ENCODE measurements at places on chromosomes 7 and 10.

GRCh38 chr10:71737834-71738197, 18.2 kb upstream of the C10orf105 start:
- no peak for DNase-seq

- DNase-seq: no peak
These were observed 138.1 kb downstream of the ADAM22 start for GRCh38 chr7:88071994-88072714.

DNA sequence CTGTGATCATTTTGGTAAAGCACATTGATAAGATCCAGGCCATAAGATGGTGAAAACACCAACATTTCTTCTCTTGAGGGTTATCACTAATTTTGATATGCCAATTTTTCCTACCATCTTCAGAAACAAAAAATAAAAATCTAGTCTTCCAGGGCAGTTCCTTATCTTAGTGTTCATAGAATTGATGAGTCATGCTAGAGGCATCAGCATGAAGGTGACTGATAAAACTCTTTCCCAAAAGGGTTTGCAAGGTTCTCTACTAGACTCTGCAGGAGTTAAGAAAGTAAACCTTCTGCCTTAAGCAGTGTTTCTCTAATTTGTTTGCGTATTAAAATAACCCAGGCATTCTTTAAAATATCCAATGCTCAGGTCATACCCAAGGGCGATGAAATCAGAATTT, 483.1 kb upstream of the CNTNAP2 start:
- no peak for DNase-seq

GRCh38 chr7:132800522-132800921, 224.3 kb upstream of the PLXNA4 start:
- no peak for DNase-seq

- peak; percentile 22 for DNase-seq
These were observed 21.2 kb downstream of the ZMIZ2 start for GRCh38 chr7:44769776-44770294.

DNA sequence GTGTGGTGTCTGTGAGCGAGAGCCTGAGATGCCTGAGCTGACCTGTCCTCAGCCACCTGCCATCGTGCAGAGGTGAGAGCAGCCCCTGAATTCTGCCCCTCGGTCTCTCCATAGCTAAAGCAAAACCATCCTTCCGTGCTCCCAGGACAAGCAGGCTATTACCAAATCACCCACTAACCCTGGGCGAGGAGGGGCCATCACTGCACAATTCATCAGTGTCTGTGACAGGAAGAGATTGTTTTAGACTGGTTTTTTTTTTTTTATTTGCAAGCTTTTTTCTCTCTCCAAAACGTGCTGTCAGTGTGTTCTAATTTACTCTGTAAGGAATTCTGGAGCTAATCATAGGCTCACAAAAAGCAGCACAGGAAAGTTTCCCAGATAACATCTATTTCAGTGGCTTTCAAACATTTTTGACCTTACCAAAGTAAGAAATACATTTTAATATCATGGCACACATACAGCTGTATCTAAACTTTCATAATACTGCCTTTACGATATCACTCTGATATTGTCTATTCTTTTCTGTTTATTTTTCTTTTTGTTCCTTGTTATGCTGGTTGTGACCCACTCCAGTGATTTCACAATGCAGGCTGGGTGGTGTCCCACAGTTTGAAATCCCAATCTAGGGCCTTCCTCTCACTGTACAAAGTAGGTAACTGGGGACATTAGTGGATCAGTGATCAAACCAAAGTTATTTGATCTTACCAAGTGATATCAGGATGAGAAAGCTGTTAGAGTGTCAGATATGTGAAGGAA, 62.8 kb downstream of the EGFR start:
- no peak for DNase-seq

DNA sequence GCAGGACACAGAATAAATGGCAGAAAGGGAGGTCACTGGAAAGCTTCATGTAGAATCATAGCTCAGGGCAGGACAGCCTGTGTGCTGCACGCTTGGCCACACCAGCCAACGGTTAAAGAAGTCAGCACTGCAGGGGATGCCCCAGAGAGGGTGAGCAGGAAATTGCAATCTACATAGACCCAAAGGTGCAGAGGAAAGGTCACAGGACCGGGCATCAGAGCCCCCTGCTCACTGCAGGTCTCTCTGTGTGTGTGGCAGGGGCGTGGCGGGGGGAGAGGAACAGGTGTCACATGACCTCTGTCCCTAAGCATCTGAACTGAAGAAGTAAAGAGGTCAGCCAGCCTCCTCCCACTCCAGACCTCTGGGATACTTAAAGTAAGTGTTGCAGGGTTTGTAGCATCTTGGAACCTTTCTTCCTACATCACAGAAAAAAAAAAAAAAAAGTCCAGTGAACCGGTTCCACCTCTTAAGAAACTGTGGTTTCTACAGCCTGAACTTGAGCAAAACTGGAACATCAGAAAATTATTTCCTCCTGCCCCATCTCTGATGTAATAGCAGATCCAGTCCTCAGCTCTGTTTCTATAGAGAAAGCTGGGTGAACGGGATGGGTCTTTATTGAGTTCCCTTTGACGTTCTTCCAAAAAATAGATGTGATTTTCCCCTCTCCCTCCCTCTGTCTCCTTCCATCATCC, 64.3 kb downstream of the RGS10 start:
- peak; percentile 34 for DNase-seq

DNA sequence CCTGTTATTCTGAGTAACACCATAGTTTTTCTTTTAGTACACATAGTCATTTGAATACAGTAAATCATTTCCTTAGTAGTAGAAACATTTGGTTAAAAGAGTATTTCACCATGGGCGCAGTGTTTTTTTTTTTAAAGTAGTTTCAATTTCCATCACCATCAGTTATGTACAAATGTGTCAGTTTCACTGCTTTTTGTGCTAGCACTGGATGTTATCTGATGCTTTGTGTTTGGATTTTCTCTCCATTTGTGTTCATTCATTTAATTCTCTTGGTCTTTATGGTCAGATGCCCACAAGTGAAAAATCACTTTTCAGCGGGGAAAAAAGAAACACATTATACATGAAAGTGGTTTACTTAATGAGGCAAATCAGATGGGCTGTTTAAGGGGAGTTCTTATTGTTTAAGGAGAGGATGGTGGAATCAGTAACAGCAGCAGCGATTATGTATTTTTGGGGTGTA, 16.0 kb upstream of the HK1 start:
- no peak for DNase-seq

DNA sequence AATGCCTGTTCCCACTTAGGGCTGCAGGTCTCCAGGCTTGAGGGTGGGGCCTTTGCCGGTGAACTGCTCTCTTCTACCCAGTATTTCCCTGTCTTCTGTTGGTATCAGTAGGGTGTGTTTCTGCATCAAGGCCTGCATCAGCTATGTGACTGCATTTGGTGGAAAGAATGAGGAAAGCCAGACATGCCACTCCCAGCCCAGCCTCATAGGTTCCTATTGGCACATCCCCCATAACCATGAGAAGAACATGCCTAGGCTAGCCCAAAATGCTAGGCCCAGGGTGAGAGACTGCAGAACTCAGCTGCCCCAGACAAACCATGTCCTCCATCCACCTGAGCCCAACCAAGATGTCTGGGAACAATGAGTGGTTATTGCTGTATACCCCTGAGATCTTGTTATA, 380.3 kb upstream of the ADARB2 start:
- DNase-seq: no peak

DNA sequence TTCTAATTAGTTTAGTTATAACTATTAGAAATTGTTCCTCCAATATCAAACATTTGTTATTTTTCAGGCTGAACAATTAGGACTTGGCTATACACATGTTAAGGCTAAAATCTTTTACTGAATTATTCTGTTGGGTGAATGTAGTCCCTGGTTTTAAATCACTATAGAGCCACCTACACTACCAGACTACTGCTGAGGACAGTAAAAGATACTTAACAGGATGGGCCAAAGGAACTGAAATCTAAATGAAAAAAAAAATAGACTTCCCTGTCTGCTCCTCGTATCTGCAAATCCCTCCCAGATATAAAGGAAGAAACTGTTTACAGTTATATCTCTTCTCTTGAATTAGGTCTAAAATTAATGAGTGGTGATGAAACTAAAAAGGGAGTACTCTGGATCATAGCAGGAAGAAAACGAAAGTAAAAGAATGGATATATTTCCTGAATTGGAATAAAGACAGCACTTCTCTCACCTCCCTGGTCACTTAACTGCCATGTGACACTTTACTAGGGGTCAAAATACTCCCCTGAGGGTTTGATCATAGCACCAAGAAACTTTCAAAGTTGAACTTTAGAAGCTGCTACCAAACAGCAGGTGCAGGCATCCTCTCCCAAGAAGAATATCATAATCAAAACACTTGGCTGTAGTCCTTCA, 12.7 kb downstream of the FBXW4 start:
- DNase-seq: no peak

- no peak for DNase-seq
These were observed 31.7 kb upstream of the ELMO1 start for GRCh38 chr7:37480041-37481031.

DNA sequence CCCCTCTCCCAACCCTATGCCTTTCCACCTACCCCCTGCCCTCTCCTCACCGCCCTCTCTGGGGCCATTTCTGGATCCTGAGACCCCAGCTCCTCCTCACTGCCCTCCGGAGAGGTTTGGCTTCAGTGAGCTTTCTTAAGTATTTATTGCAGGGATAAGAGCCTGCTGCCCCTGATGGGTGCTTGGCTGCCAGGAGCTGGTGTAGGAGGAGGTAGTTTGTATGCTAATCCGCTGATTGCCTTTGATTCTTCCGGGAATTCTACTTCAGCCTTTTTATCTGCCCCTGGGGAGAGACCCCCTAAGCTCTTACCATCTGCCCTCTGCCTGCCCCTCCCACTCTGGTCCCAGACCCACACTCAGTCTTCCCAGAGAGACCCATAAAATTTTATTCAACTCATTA, 263.5 kb upstream of the PODXL start:
- no peak for DNase-seq

GRCh38 chr10:127151541-127151940, 44.9 kb downstream of the INSYN2A start:
- DNase-seq: no peak

DNA sequence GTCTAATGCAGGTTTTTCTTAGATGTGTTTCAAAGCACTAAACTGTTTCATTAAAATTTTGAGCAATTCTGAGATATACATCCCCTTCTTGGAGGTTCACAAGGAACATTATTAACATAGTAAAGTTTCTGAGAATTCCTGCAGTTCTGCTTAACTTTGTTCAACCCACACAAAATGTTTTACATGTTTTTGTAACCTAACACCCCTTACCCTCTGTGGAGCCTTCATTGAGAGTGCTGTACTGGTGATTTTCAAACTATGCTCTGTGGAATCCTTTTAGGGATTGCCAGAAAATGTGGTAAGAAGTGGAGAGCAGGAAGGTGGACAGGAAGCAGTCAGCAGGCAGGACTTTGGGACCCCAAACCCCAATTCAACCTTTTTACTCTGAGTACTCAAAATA, 53.6 kb upstream of the ABCB5 start:
- DNase-seq: no peak

DNA sequence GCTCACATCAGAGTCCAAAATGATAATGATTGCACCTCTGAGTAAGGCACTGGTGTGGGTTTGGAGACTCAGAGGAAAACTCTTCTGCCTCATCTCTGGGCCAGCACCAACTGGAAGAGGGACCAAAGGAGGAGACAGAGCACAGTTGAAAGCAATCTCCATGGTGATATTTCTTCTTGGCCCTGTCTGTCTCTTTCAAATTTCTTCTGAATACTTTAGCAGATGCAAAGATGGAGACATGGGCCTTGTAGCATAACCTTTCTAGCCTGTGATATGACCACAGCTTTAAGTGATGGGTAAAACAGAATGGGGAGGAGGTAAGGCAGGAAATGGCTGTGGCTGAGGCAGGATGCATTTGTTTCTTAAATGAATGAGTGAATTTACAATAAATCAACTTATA, 12.2 kb upstream of the GIMAP7 start:
- DNase-seq: peak; percentile 76

DNA sequence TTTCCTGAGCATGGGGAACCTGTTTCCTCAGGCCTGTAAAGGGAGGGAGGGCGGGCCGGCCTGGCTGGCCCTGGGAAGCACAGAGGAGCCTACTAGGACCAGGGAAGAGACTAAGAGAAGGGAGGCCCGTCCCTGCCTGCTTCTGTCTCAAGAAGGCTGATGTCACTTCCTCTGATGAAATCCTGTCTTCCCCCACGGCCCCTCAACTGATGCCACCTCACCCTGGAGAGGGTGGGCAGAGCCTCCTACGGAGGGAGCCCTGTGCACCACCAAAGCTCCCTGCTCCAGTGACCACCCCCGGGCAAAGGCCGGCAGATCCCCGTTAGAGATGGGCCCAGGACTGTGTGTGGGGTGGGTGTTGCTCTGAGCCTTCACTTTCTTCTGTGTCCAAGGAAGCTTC, 1.0 kb upstream of the PILRA start:
- no peak for DNase-seq

DNA sequence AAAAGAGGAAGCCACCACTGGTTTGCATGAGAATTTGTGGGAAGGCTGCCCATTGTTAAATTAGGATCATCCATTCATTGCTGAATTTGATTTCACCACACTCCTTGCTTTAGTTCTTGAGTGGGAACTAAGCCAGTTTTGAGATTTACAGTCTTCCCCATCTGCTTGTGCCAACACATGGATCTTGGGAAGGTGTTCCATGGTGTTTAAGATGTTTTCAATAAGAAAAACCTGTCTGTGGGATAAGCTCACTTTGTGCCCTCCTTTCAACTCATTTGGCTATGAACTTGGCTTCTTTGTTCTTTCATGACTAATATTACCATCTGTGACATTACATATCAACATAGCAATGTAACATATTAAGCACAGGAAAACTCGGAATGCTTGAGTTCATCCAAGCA, 73.2 kb downstream of the INHBA start:
- no peak for DNase-seq

GRCh38 chr10:132363921-132364593, 32.1 kb downstream of the LRRC27 start:
- peak; percentile 38 for DNase-seq

DNA sequence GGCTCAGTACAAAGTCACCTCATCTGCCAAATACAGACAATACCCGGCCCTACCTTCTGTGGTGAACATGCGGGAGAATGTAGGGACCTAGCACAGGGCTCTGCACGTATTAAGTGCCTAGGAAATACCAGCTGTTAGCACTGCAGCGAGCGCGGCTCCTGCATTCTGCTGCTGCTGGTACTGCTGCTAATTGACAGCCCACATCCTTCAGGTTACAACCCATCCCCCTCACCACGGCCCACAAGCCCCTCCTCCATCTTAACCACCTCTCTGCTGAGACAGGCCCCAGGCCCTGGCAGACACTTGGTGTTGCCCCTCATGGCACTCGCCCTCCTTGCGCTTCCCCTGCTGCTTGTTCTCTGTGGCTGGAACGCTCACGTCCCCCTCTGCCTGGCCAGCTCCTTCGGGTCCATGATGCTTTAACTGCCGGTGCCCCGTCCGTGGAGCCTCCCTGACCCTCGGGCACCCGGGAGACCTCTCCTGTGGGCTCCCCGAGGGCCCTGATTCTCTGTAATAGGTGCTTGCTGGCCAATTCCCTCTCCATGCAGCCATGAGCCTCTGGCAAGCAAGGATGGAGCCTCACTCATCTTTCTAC, 53.3 kb upstream of the LOXL4 start:
- DNase-seq: no peak

DNA sequence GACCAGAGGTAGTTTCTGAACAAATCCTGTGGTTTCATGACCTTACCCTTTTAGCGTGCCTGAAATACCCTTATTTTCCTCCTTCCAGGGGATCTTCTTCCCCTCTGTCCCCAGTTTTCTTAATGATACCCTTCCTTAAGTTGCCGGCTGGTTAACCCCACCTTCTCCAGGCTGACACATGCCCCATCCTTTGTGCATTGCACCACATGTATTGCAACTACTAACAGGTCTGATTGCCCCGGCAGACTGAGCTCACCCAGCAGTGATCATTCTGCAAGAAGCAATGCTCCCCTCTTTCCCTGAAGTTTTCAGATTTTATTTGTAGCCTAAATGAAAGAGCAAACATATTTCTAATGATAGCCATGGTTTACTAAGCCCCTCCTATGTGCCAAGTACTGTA, 108.2 kb downstream of the HIP1 start:
- DNase-seq: no peak

Measured in CD4-positive, alpha-beta T cell treated with Interleukin-6 at 100 ng/mL for 8 hours (primary cell).